ENCODE measurements at places on chromosomes 1 and 21.
A peak's percentile ranks its signal among the peaks of the same experiment; 100 is the strongest.

DNA sequence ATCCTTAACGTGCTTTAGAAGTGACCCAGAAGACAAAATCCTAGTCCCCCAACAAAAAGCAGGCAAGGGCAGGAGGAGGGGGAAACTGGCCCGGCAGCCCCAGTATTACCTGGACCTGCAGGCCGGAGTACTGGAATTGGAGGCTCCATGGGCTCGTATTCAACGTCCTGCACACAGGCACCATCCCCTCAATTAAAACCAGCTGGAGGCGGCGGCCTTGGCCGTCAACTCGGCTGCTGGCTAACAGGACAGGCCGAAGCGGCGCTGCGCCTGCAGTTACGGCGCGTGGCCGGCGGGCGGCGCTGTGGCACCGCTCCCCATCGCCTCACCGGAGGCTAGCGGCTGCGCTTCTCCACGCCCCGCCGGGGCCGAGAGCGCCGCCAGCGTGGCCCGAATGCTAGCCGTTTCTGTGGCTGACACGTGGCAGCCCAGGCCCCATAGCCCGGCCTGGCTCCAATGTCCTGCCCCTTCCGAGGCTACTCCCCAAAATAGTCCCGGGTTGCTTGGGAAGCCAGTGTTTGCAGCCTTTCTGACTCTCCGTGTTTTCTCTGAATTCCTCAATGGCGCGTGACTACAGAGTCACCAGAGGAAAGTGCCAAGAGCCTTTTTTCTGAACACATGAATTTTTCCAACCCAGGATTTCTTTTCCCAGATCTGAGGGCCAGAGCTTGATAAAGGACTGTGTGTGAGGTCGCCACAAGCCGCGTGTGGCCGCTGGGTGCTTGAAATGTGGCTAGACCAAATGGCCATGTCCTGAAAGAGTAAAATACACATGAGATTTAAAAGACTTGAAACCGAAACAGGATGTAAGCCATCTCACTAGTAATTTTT lies 82.5 kb downstream of the HHIPL2 start:
- peaks cover 16% of the 10 kb centered on the region for H3K4me1 ChIP-seq
- peak overlapping the region; percentile 95 for H3K27ac ChIP-seq
- peak overlapping the region; percentile 84 for H3K4me3 ChIP-seq

- H3K4me1 ChIP-seq: no peaks in the 10 kb centered on the region
- DNase-seq: no peak
- no peak overlapping the region for H3K27ac ChIP-seq
- no peaks in the 10 kb centered on the region for H3K27me3 ChIP-seq
- H3K36me3 ChIP-seq: no peaks in the 10 kb centered on the region
Measured at GRCh38 chr21:34276711-34277425, 86.9 kb upstream of the KCNE2 start.

- no peak overlapping the region for H3K4me3 ChIP-seq
- no peak overlapping the region for H3K27ac ChIP-seq
- peaks cover 8% of the 10 kb centered on the region for H3K36me3 ChIP-seq
- no peaks in the 10 kb centered on the region for H3K4me1 ChIP-seq
- no peaks in the 10 kb centered on the region for H3K27me3 ChIP-seq
Measured at GRCh38 chr1:200981278-200981677, 42.2 kb downstream of the KIF21B start.

- H3K4me1 ChIP-seq: peaks cover 3% of the 10 kb centered on the region
- H3K27me3 ChIP-seq: peaks cover 84% of the 10 kb centered on the region
- H3K36me3 ChIP-seq: peaks cover 21% of the 10 kb centered on the region
Measured at GRCh38 chr1:43147625-43148327, 24.3 kb downstream of the EBNA1BP2 start.

GRCh38 chr1:173505391-173505790 lies 28.3 kb downstream of the PRDX6 start:
- H3K4me3 ChIP-seq: no peak overlapping the region
- H3K36me3 ChIP-seq: no peaks in the 10 kb centered on the region
- DNase-seq: no peak
- no peak overlapping the region for H3K27ac ChIP-seq
- H3K4me1 ChIP-seq: peaks cover 4% of the 10 kb centered on the region
- peaks cover 9% of the 10 kb centered on the region for H3K27me3 ChIP-seq

DNA sequence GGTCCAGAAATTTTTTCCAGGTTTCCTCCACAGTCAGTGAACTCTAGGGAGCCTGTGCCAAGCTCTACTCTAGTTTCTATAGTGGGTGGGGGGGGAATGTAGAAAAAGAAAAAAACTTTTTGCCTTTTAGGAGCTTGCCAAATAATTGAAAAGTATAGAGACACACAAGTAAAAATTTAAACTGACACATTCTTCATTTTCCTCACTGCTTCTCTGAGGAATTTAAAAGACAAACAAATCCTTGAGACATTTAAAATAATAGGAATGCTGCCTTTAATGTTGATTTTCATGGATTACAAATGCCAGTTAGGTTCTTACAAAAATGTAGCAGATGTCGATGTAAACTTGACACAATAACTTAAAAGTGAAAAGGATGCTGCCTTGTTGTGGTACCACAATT lies 241.9 kb downstream of the DNM3 start:
- no peak for DNase-seq
- H3K36me3 ChIP-seq: peaks cover 7% of the 10 kb centered on the region
- H3K27me3 ChIP-seq: peaks cover 5% of the 10 kb centered on the region
- no peak overlapping the region for H3K27ac ChIP-seq
- H3K4me1 ChIP-seq: no peaks in the 10 kb centered on the region

DNA sequence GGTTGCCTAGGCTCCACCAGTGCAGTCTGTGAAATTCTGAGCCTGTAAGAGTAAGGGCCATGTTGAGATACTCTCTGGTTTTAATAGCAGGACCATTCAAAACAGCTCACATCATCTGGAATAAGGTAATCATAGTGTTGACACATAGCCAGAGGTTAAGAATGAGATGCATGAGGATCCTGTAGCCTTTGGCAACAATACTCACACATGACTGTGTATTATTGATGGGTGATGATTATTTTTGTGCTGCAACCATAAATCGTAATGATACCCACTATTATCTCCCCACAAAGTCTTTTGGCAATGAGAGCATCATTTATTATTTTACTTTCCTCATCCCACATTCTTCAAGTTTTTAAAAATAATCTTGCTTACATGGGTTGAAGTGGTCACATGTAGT lies 35.5 kb downstream of the KCNK2 start:
- no peak overlapping the region for H3K27ac ChIP-seq
- H3K4me3 ChIP-seq: no peak overlapping the region

DNA sequence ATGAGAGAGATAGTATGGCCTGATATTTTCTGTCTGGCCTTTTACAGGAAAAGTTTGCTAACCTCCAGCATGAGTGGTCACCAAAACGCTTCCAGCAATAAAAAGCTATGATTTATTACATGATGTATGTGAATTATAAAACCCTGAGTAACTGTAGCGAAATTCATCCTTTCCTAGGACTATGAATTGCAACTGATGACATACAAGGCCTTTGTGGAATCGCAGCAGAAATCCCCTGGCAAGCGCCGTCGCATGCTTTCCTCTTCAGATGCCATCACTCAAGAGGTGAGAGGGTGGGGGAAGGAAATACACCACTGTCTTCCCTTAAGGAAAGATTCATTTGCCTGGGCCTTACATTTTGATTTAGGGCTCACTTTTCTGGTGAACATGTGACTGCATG lies 117.9 kb downstream of the MACF1 start:
- no peak overlapping the region for H3K27ac ChIP-seq
- no peak for DNase-seq
- H3K36me3 ChIP-seq: peaks cover 3% of the 10 kb centered on the region
- no peak overlapping the region for H3K4me3 ChIP-seq
- H3K27me3 ChIP-seq: no peaks in the 10 kb centered on the region
- H3K4me1 ChIP-seq: peaks cover 9% of the 10 kb centered on the region

DNA sequence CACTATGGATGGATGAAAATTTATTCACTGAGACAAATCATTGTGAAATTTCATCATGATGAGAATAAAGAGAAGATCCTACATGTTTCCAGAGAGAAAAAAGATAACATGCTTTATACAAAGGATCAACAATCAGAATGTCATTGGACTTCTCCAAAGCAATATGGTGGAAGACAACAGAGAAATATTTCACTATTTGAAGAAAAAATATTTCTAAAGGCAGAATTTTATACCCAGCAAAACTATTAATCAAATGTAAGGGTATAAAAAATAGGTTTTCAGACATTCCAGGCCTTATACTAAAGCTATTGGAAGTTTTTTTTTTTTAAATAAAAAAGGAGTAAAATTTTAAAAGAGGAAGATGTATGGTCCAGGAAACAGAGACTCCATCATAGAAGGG lies 100.6 kb upstream of the OLIG2 start:
- H3K36me3 ChIP-seq: no peaks in the 10 kb centered on the region
- no peak overlapping the region for H3K4me3 ChIP-seq
- peaks cover 4% of the 10 kb centered on the region for H3K4me1 ChIP-seq
- no peaks in the 10 kb centered on the region for H3K27me3 ChIP-seq

- no peak overlapping the region for H3K4me3 ChIP-seq
- no peak overlapping the region for H3K27ac ChIP-seq
- H3K27me3 ChIP-seq: no peaks in the 10 kb centered on the region
- peaks cover 22% of the 10 kb centered on the region for H3K4me1 ChIP-seq
Measured at GRCh38 chr1:26468911-26469310, 3.3 kb upstream of the HMGN2 start.

- H3K4me1 ChIP-seq: peaks cover 12% of the 10 kb centered on the region
- peaks cover 5% of the 10 kb centered on the region for H3K36me3 ChIP-seq
- H3K4me3 ChIP-seq: no peak overlapping the region
- peaks cover 25% of the 10 kb centered on the region for H3K27me3 ChIP-seq
- no peak for DNase-seq
Measured at GRCh38 chr1:248802454-248802853, 23.3 kb downstream of the SH3BP5L start.

- H3K4me1 ChIP-seq: peaks cover 11% of the 10 kb centered on the region
- no peaks in the 10 kb centered on the region for H3K36me3 ChIP-seq
- H3K4me3 ChIP-seq: no peak overlapping the region
- no peak for DNase-seq
Measured at GRCh38 chr1:113515498-113515897, 125.2 kb downstream of the MAGI3 start.

GRCh38 chr1:75725861-75726361 lies 1.4 kb downstream of the ACADM start:
- H3K27ac ChIP-seq: no peak overlapping the region
- no peaks in the 10 kb centered on the region for H3K27me3 ChIP-seq
- peaks cover 20% of the 10 kb centered on the region for H3K4me1 ChIP-seq
- H3K4me3 ChIP-seq: peak overlapping the region; percentile 99
- no peaks in the 10 kb centered on the region for H3K36me3 ChIP-seq

GRCh38 chr21:38982096-38982495 lies 176.4 kb downstream of the ETS2 start:
- no peak for DNase-seq
- H3K27me3 ChIP-seq: peaks cover 63% of the 10 kb centered on the region
- H3K36me3 ChIP-seq: peaks cover 7% of the 10 kb centered on the region

DNA sequence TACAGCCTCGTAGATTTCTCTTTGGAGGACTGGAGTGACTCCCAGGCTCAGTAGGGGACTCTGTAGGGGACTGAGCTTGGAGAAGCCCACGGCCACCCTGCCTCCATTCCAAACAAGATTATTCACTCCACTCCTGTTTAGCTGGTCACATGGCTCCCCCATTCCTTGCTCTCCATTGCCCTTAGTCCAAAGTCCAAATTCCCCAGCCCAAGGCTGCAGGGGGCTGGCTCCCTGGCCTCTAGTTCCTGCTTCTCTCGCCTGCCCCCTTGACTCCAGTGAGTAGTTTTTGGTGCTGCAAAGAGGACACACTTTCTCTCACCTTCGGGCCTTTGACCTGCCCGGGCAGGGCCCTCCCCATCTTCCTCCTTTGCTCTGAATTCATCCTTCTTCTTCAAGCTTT lies 403.3 kb downstream of the KIF26B start:
- peaks cover 13% of the 10 kb centered on the region for H3K27me3 ChIP-seq
- H3K4me3 ChIP-seq: no peak overlapping the region
- no peaks in the 10 kb centered on the region for H3K4me1 ChIP-seq
- DNase-seq: no peak
- no peak overlapping the region for H3K27ac ChIP-seq
- H3K36me3 ChIP-seq: no peaks in the 10 kb centered on the region

DNA sequence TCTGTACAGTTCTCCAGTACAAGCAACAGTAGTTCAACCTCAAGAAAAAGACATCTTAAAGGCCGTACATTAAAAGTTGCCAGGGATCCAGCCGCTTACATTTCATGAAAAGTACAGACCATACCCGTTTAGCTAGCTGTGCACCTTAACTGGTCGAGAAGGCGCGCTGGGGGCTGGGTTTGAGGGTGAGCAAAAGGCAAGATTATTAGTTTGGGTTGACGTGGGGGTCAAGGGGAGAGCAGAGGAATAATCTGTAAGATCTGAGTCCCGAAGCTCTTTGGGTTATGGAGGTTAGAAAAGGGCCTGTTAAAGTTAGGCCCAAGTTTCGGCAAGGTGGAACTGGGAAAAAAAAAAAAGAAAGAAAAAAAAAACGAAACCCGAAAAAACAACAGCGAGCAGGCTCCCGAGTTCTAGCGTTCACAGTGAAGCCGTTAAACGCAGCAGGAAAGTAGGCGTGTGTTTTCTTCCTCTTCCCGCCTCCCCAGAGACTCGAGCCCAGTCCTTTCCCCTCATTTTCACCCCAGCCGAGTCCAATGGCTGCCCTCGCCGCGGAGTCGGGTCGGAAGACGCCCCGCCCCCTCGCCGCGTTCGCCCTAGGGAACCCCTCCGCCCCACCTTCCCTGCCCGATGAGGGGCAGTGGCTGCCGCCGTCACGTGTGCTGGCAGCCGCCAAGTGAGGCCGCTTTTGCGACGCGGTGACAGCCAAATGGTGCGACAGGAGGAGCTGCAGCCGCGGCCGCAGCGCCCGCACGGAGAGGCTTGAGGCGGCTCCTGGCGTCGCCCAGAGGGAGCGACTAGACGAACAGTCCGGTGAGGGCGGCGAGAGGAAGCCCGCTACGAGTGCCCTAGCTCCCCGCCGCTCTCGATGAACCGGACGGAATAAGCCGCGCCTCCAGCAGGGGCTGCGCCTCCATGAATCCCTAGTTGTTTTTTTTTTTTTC lies at the start of gene PKN2:
PKN2 (plus strand) TSS at position 733 of the 941 bp plus-strand sequence. CDS start 308 bp downstream, outside the sequence.
- H3K36me3 ChIP-seq: peaks cover 3% of the 10 kb centered on the region
- peak; percentile 97 for DNase-seq
- H3K4me3 ChIP-seq: peak within 1 kb of the TSS; percentile 98
- H3K4me1 ChIP-seq: peaks cover 12% of the 10 kb centered on the region
- H3K27me3 ChIP-seq: no peaks in the 10 kb centered on the region
- peak within 1 kb of the TSS; percentile 98 for H3K27ac ChIP-seq

DNA sequence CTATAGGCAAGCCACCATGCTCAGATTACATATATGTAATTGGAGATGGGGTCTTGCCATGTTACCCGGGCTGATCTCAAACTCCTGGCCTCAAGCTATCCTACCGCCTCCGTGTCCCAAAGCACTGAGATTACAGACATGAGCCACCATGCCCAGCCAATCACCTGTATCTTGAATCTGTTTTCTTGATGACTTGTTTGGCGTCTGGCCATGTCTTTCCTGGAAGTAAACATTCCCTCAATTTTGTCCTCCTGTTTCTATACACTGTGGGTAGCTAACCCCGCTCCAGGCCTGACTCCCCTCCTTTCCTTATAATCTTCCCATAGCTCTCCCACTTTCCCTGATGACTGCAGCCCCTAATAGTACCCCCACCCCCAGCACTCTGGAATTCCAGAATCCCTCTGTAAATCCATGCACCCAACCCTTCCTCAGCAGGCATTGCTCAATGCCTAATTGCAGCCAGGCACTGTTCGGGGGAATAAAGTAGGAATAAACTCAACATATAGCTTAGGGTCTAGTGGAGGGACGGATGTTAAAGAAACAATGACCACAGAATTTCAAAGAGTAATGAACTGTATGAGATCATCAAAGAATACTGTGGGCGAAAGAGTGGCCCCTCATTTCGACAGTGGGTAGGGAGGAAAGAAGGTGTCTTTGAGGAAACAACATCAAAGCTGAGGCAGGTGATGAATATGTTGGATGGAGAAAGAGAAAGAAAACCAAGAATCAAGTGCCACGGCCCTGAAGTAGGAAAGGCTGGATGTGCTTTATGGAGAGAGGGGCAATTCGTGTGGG lies 161.5 kb downstream of the ADSS2 start:
- no peaks in the 10 kb centered on the region for H3K36me3 ChIP-seq
- peaks cover 11% of the 10 kb centered on the region for H3K4me1 ChIP-seq
- H3K27me3 ChIP-seq: peaks cover 29% of the 10 kb centered on the region

All from T-helper 17 cell (primary cell).